NCI-H2081 treated with DMSO at 0.1 percent for 48 hours (cell line): ENCODE measurements at places on chromosomes 13 and 19.

GRCh38 chr19:28235606-28236125, 977.3 kb downstream of the UQCRFS1 start:
- no peak for DNase-seq

DNA sequence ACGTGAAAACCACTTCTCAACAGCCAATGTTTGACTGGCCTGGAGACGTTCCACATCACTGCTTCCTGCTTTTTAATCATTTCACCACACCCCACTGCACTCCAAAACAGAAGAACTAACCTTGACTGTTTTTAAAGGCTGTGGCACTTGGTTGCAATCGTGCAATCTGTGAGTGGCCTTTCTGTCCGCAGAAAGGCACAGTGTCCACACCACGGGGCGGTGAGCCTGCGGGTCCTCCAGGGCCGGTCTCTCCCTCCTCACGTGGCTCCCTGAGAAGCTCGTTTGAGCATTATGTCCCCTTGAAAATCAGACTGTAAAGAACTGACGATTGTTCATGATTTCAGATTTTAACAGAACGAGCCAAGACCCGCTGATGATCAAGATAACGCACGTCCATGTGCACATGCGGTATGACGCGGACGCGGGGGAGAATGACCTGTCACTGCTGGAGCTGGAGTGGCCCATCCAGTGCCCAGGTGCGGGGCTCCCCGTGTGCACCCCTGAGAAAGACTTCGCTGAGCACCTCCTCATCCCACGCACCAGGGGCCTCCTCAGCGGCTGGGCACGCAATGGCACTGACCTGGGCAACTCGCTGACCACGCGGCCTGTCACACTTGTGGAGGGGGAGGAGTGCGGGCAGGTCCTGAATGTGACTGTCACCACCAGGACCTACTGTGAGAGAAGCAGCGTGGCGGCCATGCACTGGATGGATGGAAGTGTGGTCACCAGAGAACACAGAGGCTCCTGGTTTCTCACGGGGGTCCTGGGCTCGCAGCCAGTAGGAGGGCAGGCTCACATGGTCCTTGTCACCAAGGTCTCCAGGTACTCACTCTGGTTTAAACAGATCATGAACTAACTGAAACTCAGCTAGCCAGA, 13.0 kb downstream of the PROZ start:
- no peak for DNase-seq

DNA sequence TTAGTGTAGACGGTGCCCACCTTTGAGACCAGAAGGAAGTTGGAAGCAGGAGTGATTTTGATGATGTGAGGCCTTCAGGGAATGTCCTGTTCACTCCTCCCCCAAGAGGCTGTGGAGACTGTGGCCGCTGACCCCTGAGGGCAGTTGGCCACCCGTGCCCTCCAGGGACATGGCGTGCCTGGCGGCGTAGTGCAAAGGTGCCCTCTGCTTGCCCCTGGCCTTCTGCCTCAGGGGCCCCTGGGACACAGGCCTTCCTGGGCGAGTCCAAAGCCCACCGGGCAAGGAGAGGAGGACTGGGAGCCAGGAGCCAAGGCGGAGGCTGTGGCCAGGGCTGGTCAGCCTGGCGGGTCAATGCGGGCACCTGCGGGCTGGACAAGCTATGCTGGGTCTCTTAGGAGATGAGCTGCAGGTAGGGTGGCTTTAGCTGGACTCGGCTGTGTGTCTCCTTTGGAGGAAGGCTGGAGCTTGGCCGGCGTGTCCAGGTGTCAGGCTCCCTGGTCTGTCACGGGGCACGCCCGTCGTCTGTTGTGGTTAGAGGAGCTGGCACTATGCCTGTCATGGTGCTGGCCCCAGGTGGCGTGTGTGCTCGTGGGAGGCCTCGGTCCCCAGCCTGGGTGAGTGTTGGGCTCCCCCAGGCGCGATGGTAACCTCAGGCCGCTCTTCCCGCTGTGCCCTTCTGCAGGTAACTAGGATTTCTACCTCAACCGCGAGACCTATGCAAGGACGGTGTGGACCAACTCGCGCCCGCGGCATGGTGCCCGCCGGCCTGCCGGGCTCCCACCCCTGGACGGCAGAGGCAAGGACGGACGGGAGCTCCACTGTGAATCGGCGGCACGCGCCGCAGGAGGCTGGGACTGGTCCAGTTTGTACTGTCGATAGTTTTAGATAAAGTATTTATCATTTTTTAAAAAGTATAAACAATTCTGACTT, 6.8 kb downstream of the PLEKHJ1 start:
- no peak for DNase-seq

- DNase-seq: no peak
Measured at GRCh38 chr13:20553311-20553710, 13.6 kb upstream of the IFT88 start.

- no peak for DNase-seq
Measured at GRCh38 chr19:40054632-40055031, 1.4 kb downstream of the ZNF780B start.

- no peak for DNase-seq
Measured at GRCh38 chr13:29721766-29722165, 126.3 kb upstream of the SLC7A1 start.

DNA sequence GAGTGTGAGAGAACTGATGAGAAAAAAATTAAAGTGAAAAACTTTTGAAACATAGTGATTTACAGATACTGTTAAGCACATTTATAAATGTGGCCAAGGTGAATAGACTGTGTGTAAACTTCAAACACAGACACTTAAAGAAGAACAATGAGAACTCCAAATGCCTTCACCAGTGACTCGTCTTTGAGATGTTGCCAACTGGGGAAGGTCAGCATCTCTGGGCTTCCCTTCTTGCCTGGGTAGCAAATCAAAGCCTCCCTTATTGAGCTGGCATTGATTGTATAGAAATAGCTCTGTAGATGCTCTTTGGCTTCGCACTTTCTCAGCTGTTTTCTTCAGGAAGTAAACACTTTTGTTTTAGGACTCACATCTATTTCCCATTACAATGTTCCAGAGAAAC, 177.3 kb upstream of the SGCG start:
- no peak for DNase-seq

DNA sequence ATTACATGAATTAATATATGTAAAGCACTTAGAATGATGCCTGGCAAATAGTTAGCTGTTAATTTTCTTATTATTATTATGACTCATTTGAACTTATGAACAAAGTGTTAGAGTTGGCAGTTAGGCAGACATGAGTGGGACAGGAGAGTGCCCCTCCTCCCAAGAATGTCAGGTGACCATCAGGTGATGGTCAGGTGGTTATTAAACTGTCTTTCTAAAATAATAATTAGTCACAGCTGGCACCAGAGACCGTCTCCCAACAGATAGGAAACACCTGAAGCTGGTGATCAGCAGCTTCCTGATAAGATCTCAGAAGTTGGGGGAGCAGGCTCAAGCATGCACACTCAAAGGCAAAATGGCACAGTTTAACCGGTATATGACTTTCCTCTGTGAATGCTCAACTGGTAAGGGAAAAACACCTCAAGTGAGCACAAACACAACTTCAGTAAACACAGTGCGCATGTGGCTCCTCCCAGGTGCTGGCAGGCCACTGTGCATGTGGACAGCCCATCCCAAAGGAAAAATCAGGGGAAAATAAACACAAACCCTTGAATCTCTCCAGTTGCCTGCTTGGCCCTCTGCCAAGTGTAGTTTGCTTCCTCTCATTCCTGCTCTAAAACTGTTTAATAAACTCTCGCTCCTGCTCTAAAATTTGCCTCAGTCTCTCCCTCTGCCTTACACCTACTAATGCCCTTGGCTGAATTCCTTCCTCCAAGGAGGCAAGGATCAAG, 54.0 kb downstream of the FLT1 start:
- DNase-seq: no peak

- no peak for DNase-seq
Measured at GRCh38 chr13:33575378-33575777, 242.6 kb upstream of the RFC3 start.

DNA sequence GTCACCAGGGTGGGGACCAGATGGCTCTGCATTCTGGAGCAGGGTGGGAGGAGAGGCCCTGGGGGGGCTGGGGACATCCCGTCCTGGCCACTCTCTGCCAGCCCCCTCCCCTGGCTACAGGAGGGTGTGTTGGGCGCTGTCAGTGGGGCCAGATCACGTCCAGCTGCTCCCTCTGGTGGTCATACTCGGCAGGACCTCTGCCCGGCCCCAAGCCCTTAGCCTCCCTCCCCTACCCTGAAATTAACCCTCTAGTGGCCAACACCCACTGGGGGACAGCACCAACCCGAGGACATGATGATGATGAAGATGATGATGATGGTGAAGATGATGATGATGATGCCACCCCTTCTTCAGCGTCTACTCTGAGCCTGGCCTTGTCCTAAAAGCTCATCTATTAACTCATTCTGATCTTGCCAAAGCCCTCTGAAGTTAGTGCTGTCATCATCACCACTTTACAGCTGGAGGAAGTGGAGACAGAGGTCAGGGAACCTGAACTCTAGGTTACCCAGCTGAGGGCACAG, 590 bp upstream of the LGI4 start:
- no peak for DNase-seq

GRCh38 chr13:75876142-75877050, 240.3 kb downstream of the LMO7 start:
- DNase-seq: no peak

DNA sequence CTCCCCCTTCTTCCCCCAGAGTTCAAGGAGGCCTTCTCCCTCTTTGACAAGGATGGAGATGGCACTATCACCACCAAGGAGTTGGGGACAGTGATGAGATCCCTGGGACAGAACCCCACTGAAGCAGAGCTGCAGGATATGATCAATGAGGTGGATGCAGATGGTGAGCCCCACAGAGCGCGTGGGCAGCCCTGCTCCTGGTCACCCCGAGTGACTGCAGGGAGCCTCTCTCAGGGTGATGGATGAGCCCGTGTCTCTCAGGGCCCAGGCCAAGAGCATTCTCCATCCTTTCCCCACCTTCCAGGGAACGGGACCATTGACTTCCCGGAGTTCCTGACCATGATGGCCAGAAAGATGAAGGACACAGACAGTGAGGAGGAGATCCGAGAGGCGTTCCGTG, 7.0 kb downstream of the CALM3 start:
- DNase-seq: no peak

GRCh38 chr13:114099191-114099590, 33.2 kb downstream of the RASA3 start:
- DNase-seq: no peak

- no peak for DNase-seq
Measured at GRCh38 chr13:103953859-103954258, 887.6 kb upstream of the SLC10A2 start.

DNA sequence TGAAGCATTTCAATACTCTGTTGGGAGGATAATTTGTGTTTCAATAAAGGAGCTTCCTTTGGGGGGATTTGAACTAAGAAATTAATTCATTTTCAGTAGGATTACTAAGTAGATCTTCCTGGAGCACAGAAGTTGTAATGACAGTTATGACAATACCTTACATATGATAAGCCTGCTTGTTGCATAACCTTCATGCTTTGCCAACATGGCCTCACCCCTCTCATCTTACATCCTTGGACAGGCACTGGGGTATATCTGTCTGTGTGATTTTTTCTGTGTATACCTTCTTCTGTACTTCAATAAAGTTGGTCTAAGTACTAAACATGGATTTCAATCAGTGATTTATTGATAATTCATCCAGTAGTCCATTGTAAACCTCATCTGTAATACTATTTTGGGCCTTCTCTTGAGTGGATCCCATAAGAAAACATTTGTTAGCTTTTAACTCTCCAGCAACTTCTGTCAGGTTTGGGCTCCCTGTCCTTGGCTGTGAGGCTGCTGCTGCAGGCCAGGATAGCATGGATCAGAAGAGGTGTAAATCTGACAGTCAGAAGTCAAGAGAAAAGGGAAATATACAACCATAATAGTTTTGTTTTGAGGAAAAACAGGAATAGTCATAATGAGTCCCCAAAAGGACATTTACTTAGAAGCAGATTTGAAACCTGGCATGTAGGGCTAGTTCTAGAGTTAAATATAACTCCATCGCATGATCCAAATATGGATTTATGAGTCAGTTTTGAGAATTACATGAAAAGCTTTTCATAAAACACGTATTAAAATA, 422.2 kb downstream of the KLF5 start:
- DNase-seq: no peak

DNA sequence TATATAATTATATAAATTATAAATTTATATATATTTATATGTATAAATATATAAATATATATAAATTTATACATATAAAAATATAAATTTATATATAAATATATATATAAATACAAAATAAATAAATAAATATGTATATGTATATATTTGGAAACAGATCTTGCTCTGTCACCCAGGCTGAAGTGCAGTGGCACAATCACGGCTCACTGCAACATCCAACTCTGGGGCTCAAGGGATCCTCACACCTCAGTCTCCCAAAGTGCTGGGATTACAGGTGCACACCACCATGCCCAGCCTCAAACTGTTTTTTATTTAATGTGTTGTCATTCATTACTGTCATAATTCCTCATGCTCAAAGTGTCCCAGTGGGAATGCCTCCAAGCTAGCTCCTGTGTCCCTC, 25.2 kb upstream of the PDCD5 start:
- DNase-seq: no peak

DNA sequence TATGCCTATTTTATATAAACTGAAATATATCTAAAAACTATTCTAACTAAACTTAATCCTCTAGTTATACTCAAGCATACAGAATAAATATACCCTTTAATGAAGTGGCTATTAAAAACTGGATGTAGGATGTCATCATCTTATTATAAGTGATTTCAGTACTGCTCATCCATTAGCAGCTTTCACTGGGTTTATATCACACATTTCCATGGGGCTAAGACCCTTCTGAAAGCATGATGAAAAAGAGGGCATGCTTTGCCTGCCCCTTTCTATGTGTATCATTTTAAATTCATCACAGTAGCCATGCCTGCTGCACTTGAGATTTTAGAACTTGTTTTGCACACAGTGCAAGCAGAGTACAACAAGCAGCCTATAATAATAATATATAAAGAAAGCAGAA, 477.5 kb downstream of the SLITRK6 start:
- DNase-seq: no peak

GRCh38 chr19:32651729-32652140, 23.2 kb downstream of the ANKRD27 start:
- DNase-seq: no peak

DNA sequence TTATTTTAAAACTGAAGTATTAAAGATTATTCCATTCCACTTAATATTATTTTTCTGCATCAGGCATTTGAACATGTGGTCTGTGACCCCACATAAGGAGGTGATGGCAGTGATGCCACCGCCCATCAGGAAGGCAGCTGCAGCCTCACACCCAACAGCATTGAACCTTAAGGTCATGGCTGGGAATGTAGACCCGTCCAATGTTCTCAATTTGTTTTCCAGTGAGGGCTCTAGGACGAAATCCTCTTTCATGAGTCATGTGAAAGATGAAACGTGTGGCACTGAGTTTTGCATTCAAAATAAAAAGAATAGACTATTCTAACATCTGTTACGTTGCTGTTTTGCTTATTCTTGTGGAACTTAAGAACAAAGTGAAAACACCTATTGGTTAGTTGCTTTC, 74.5 kb upstream of the ANKRD10 start:
- DNase-seq: no peak
